ENCODE measurements at places on chromosomes 7 and 10.
A peak's percentile ranks its signal among the peaks of the same experiment; 100 is the strongest.

- peak; percentile 91 for ATAC-seq
Observed at GRCh38 chr7:33157781-33158180, 28.4 kb downstream of the BBS9 start.

- no peak for ATAC-seq
Observed at GRCh38 chr10:128326851-128327250, 200.6 kb upstream of the MKI67 start.

DNA sequence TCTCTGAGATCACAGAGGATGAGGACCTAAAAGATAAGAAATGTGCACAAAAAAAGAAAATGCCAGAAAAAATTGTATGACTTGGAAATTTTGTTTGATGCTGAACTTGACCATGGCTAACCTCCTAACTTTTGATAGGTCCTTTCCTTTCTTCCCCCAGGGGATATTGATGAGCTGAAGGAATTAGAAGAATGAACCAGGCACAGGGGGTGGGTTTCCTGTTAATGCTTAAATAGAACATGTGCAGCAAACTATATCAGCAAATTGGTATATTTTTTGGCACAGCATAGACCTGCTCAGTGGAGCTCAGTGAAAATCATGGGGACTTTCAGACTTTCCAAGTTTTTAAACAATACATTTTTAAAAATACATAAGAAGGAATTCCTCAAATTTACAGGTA, 300.7 kb downstream of the HDAC9 start:
- no peak for ATAC-seq

GRCh38 chr10:33507662-33508425, 173.4 kb upstream of the NRP1 start:
- no peak for ATAC-seq

GRCh38 chr10:101783736-101784118, 481 bp upstream of the NPM3 start:
- peak; percentile 5 for ATAC-seq

DNA sequence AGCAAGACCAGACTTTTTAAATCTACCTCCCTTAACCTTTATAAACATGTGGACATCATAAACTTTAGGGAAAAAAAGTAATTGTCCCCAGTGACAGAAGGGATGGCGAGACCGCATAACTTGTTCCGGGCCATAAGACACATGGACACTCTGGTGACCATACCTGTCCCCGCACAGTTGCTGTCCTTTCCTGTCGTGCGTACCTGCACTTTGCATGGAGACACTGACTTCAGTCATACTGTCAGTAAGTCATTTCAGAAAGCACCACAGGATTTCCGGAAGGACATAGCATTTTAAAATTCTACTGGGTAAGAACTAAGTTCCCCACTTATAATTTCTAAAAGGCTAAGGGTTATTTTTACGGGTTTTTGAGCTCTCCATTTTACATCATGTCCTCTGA, 120.9 kb downstream of the CREB5 start:
- ATAC-seq: no peak

GRCh38 chr10:18219146-18219545, 78.9 kb downstream of the CACNB2 start:
- no peak for ATAC-seq

DNA sequence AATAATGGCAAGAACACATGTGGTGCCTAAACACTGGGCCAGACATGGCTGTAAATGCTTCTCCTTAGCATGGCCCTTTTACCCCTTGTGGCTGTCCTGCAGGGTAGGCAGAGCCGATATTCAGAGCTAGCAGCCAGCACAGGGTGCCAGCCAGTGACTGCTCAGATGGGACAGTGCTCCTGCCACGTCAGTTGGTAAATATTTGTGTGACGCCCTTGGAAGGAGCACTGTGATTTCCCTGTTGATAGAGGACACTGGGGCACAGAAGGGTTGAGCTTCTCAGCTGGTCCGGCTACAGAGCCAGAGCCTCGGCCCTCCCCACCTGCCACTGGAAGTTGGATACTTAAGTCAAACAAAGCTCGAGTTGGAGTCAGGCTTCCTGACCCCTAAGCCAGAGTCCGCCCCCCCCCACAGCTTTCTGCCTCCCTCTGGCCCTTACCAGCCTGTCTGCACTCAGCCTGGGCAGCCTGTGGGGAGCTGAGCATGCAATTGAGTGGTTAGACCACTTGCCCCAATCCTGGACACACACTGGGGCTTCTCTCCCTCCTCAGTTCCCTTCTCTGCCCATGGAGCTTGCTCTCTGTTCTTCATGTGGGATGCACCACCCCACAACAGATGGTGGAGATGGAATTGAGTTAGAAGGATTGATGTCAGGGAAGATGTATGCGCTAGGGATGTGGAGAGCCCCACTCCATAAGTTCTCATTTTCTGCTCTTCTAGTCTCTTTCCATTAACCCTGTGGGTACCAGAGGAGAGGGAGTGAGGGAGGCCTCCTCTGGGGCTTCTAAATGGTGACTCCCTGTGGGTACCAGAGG, 350.8 kb downstream of the PLXNA4 start:
- no peak for ATAC-seq

Measured in motor neuron (in vitro differentiated cells).